Stimulated activated CD4-positive, alpha-beta T cell treated with anti-CD3 and anti-CD28 coated beads, Interleukin-12 subunit alpha, Interleukin-12 subunit beta, amount 100 ng/mL, for 4 hours (primary cell): ENCODE measurements at places on chromosomes 3 and 15.

DNA sequence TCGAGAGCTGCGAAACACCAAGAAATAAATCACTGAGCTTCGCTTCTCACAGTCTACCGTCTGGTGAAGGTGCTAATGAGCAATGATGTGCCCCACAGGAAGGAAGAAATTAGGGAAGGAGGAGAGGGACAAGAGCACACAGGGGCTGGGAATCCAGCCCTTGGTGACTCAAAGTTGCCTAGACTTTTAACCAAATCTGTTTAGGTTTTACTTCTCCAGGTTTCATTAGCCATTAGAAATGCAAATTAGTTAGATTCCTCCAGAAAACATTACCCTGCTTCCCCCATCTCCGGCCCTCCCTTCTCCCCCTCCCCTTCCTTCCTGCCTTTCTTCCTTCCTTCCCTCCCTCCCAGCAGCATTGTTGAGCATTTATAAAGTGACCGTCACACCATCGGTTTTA, 59.3 kb upstream of the UBE2E1 start:
- DNase-seq = no peak

DNA sequence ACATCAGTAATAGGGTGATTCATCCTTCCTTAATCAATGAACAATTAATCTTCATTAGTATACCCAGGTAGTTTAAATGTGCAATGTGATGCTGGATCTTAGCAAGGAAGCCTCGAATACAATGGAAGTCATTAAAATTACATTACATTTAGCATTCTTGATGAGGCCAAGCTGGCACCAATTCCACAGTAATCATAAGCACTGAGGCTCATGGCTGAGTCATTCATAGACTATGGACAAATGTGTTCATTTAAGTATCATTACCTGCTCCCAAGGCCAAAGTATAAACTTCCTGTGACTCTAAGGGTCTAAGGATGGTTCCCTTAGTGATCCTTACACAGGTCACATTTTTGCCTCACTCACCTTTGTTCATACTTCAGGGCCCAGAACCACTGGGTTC, 266.4 kb upstream of the CDIN1 start:
- no peak for DNase-seq

DNA sequence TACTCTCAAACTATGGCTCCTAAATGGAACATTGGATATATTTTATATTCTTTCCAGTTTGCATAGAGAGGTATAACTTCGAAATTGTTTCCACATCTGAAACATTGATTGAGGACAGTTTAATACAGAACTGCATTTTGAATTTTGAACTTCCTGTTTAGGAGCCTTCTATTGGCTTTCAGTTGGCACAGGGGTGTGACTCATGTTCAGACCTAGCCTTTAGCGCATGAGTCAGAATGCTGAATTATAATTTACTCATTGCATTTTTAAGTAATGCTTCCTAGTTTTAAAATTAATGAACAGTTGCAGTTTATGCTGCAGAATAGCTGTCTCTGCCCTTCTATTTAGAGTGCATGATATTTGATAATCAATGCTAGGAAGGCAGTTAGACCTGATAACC, 751.7 kb downstream of the CADM2 start:
- no peak for DNase-seq

- no peak for DNase-seq
These were observed 733.2 kb upstream of the GOLIM4 start for GRCh38 chr3:168828943-168829342.

DNA sequence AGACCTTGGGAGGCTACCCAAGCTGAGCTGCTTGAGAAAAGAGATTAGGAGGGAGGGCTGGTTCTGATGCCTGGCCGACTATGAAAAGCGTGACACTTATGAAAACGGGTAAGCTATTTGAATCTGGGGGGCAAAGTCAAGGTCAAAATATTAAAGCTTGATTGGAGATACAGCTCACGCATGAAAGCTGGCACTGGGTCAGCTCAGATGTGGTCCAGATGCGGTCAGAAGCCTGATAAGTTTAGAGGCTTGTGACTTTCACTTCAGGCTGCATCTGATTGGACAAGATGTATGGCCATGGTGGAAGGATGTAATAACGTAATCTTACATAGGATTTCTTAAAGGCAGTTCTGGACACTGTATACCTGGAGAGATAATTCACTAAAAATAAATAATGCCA, 690.3 kb downstream of the NTRK3 start:
- no peak for DNase-seq

- DNase-seq = no peak
These were observed 1042.1 kb downstream of the TUSC7 start for GRCh38 chr3:117751651-117752050.

GRCh38 chr3:172931746-172932285, 181.3 kb downstream of the ECT2 start:
- no peak for DNase-seq

DNA sequence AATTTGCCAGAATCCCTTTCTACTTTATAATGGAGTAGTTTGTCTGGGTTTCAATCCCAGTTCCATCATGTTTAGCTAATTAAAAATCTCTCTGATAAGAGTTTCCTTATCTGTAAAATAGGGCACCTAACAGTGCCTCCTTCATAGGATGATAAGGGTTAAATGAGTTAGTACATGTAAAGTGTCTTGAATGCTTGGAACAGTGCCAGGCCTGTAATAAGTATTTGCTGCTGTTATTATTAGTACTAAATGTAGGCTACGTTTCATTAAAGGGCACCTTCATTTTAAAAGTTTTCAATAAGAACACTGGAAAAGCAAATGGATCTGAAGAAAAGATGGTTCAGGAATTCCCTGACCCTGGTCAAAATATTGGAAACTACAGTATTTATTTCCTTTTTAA, 11.8 kb upstream of the SLC2A2 start:
- no peak for DNase-seq

DNA sequence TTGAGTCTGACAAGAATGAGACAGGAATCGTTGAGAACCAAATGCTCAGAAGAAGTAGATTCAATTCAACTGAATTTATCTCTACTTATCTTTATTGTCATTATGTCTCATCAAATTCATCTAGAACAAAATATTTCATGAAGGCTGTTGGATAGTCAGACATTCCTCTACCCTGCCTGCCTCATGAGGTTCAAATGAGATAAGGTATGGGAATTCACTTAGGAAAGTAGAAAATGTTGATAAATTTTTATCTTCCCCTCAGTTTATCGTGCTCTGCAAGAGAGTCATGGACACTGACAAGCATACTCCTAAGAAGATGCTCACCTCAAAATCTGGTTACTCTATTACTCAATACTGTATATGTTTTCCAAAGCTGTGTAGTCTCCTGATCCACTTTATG, 149.7 kb upstream of the CDIN1 start:
- DNase-seq = no peak

- no peak for DNase-seq
These were observed 153.1 kb downstream of the SEMA6D start for GRCh38 chr15:47870300-47870955.

- DNase-seq = no peak
These were observed 84.0 kb downstream of the CHD2 start for GRCh38 chr15:92984161-92984560.

DNA sequence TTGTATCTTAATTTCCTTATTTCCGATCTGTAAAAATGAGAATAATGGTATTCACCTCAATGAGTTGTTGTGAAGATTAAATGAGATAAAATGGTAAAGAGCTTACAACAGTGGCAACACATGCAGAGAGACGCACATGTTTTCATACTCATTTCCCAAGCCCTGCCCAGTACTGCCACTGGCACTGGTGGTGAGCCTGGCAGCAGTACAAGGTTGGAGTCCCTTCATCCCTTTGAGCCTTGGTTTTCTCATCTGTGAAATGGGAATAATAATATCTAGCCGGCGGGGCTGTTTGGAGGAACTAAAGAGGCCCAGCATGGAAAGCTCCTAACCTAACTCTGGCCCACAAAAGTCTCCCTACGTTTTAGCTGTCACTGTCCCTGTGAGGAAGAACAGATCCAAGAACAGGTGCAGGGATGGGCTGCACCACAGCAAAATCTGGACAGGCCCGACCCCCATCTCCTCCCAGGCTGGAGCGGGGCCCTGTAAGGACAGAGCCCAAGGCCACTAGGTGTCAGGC, 866 bp upstream of the CD276 start:
- no peak for DNase-seq

GRCh38 chr3:96428097-96428496, 386.3 kb upstream of the EPHA6 start:
- DNase-seq = no peak

DNA sequence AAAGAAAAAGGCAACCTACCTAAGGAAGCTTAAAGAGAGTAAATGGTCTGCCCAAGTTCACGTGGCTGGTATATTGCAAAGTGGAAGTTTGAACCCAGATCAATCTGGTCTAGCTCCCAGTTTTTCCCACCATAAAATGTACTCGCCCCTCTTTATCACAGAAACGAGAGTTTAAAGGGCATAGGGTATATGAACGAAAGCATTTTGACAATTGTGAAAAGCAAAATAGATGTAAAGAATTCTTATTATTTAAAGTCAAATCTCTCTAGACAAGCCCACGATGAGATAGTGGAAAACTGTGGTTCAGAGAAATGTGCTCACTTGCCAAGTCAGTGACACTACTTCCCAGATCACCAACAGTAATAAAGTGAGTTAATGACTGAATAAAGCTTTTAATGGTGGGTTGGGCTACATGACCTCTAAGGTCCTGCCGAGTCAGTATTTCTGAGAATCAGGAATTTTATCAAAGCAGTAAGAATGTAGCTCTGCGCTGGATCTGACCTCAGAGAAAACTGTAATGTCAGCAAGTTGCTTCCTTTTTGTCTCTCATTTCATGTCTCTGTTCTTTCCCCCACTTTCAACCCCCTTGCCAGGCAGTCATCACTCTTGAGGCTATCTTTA, 23.3 kb upstream of the NEO1 start:
- DNase-seq = no peak

DNA sequence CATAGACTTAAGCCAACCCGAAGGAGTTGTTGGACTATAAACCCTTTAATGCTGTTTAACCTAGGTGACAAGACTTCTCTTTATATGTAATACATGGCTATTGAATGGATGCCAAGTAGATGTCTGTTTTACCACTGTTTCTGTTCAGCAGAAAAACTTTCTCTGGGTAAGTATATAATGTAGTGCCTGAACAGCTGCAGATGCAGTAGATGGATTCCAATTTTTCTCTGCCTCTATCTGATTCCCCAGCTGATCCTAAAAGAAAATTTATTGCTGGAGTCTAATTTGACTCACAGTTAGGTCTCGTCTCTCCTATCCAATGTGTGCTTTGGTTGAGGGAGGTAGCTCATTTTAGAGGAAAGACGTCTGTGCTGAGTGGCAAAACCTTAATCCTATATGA, 256.5 kb upstream of the CBLB start:
- no peak for DNase-seq
